ENCODE measurements at places on chromosomes 6 and 20.

- DNase-seq, result no peak
These were observed 5.8 kb downstream of the SLC2A4RG start for GRCh38 chr20:63745424-63745805.

DNA sequence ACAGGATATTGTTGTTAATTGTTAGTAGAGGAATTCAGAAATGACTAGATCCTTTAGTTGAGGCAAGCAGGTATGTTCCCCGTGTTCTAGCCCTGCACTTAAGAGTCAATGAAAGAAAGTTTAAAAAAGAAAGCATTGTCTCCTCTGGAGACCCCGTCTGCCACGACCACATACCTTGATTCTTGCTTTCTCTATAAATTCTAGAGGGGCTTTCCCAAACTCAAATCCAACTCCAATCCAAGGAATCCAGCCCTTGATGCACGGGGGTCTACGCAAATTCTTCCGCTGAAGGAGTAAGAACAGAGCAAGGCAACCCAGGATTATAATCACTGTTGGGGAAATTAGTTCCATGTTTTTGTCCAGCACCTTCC, 401 bp downstream of the CYP39A1 start:
- DNase-seq, result no peak

DNA sequence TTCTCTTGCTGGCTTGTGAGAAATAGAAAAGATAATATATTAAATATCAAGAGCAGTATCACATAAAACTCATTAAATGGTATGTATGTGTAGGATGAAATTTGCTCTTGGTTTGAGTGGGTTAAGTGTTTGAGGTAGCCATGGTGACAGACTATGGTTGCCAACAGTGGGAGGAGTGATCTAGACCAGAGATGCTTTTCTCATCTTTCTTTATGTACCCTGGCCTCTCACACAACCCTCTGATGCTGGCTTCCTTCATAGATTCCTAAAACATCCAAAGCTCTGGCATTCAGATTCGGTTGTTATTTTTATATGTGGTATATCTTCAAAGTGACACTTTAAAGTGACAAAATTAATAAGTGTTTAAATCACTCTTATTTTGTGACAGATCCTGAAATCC, 9.0 kb upstream of the MLIP start:
- no peak for DNase-seq

- no peak for DNase-seq
These were observed 79.6 kb downstream of the CDK19 start for GRCh38 chr6:110735666-110736065.

DNA sequence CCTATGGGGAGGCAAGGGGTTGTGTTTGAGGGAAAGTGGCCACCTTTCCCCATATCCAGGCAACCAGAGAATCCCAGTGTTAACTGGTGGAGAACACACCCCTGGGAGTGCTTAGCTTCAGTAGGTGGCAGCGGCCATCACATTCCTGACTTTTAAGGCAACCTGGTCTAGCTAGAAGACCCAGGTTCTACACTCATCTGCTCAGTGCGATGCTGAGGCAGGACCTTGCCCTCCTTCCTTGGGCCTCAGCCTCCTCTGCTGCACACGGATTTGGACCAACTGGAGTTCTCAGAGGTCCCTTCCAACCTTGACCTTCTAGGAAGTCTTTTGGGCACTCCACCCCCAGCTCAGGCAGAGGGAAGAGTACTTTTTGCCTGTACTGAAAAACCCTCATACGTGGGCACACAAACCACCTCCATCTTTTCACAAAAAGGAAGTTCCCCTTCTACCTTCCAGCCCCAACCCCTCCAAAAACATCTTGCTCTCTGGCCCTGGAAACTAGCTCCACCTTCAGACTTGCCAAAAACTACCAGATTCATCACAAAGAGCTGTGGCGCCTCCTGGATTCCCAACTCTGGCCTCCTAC, 2.9 kb downstream of the CCND3 start:
- no peak for DNase-seq

GRCh38 chr6:107491760-107492660, 2.1 kb downstream of the SOBP start:
- peak; percentile 20 for DNase-seq

DNA sequence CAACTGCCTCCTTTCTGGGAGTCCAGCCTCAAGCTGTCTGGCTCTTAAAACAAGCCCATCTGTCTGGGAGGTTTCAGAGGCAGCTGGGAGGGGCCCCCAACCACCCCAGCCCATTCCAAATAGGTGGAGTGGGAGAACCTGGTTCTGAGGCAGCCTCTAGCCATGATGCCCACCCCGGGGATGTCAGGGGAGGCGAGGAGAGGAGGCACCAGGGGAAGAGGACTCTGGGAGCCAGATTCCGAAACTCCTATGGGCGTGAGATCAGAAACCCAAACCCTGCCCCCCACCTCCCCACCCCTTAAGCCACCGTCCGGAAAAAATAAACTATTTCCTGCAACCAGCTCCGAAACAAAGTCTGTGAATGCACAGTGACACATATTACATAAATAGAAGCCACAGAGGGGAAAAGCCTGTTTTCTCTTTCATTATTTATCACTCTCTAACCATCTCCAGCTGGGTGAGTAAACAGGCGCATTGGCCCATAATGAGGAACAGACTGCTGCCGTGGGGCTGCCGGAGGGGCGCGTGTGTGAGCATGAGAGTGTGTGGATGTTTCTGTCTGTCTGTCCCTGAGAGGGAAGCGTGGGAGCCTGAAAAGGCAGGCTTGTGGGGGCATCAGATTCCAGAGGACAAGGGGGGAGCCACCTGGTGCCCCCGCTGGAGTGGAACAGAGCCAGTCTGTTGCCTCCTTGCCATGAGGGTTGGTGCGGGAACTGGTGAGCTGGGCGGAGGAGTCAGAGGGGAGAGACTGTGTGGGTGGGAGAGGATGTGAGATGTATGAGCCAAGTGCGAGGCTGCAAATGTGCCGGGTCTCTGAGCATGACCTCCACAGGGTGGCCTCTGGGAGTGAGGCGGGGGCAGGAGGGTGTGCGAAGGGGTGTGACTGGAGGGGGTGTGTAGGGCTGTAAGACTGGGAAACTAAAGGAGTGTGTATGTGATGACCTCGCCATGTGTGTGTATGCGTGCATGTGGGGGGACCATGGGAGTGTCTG, 14.3 kb upstream of the FOXP4 start:
- DNase-seq, result no peak

DNA sequence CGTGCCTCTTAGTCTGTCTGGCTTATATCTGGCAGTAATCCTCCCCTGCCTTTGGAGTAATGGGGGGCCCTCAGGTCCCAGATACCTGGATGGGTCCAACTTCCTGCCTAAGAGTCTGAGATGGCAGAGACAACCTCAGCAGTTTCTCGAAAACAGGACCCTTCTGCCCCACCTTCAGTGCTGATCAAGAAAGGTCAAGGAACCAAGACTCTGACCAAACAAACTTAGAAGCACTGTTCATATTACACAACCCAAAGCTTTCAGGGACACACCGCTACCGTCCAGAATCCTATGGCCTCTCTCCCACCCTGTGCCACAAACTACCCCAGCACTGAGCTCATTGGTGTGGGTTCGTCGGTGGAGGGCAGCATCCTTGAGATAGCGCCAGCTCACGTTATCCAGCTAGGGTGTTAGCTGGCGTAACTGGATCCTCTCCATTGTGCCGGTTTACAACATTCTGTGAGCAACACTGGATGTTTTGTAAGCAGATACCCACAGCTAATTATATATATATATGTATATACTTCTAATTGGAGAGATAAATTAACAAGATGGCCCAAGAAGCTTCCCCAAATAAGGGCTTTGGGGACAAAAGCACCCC, 7.6 kb upstream of the TMC2 start:
- DNase-seq, result no peak

DNA sequence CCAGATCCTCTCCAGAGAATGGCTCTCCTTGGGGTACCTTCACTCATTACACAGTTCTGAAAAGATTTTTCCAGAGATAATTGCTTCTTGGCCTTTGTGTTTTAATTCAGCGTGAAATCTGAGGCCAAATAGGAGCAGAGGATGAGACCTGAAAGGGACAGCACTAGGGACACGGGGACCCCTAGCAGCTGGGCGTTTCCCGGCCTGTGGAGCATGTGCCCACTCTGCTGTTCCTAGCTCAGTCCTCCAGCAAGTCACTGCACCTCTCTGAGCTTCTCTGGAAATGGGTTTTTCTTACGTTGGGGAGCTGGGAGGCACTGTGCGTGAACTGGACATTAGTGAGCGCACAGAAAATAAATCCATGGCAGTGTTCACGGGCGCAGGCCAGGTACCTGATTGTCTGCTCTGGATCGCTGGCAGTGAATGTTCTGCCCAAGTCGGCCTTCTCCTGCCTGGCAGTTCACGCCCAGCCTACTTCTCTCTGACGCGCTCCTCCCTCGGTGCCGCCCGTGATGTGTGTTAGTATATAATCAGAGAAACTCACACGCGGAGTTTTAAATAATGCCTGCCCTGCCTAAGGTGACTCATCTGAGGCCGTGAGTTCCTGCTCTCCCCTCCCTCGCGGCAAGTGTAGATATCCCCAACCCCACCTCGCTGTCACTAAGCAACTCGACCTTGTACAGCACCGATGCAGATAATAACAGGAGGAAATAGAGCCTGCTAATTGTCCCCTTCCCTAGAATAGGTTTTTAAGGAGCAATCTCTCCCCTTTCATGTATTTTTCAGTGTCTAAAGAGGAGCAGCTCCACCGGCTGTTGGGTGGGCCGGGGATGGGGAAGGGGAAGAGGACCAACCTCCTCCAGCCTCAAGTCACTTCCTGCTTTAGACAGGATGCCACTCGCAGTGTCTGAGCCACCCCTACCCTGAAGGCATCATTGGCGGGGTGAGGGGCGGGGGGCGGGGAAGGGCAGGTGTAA, 2.7 kb upstream of the TUBB2A start:
- DNase-seq, result no peak

GRCh38 chr6:74860456-74860855, 345.4 kb downstream of the COL12A1 start:
- DNase-seq, result no peak

GRCh38 chr6:33633462-33634158, 12.5 kb downstream of the ITPR3 start:
- DNase-seq, result peak; percentile 23

Data from C1 segment of cervical spinal cord (tissue), 14 donors.